ENCODE measurements at places on chromosomes 7 and 10.

- DNase-seq = no peak
Measured at GRCh38 chr10:70901276-70901878, 13.0 kb upstream of the PCBD1 start.

GRCh38 chr7:102916881-102917280, 4.1 kb downstream of the LRRC17 start:
- no peak for DNase-seq

DNA sequence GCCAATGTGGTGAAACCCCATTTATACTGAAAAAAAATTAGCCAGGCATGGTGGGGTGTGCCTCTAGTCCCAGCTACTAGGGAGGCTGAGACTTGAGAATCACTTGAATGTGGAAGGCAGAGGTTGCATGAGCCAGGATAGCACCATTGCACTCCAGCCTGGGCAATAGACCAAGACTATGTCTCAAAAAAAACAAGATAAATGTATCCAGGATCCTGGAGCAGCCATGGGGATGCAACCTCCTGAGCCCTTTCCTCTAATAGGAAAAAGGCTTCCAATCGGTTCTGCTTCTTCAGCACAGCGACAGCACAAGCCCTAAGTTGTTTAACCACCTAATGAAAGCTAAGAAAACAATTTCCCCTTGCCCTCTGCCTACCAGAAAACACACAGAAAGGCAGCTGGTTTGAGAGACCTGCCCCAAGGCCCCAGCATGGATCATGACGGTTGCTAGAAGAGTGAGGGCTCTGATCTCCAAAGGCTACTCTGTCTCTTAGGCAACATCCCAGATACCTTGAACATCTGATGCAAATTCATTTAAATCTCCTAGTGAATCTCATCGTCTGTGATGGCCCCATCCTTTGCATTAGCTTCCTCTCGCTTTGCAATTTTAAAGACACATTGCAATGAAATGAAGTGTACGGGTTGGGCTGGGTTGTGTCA, 220.8 kb downstream of the ARHGAP21 start:
- DNase-seq = no peak

- no peak for DNase-seq
Measured at GRCh38 chr7:55590517-55591281, 18.4 kb upstream of the VOPP1 start.

GRCh38 chr10:72834183-72834825, 59.2 kb upstream of the OIT3 start:
- no peak for DNase-seq

DNA sequence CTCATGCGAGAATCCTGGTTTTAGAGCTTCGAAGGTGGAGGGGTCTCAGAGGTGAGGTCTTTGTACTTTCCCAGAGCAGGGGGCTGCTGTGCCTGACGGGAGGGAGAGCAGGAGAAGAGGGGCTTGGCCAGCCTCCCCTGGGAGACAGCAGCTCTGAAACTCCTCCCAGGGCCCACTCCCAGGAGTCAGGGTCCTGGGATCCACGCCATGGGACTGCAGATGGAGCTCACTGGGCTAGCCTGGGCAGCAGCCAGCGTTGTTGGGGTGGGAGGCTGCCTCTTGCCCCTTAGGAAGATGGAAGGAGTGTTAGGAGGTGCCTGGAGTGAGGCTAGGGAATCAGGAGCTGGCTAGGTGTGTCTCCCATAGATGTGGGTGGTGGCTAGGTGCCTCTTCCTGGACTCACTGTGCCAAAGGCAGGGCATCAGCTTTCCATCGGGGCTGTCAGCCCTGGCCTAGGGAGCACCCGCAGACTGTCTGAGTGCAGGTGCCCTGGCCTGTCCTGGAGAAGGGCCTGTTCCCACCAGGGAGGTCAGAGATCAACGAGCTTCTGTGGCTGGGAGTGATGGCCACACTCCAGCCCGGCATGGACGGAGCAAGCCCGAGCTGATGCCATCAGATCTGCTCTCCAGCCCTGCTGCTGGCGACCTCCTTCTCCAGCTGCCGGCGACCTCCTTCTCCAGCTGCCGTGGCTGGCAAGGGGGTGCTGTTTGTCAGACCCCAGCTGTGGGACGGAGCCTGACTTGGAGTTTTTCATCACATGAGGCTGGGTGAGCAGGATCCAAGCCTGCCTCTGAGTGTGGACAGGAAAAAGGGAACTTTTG, 111.3 kb downstream of the PTPN20 start:
- no peak for DNase-seq

- DNase-seq = no peak
Measured at GRCh38 chr10:26336979-26337378, 101.2 kb upstream of the APBB1IP start.

DNA sequence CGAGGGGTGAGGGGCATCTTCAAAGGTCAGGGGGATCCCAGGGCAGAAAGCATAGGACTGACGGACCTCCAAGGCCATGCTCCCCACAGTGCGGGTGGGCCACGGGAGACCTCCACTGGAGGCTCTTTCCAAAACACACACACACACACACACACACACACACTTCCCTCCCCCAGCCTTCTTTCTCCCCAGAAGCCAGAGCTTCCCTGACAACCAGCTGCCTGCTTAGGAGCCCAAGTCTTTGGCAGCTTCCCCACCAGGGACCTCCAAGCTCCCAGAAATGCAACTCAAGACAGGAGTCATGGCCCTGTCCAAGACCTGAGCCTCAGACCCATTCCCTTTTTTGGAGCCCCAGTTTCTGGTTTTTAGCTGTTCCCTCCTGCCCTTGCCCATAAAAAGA, 710 bp upstream of the C10orf105 start:
- no peak for DNase-seq

GRCh38 chr7:24587853-24588252, 14.6 kb downstream of the PALS2 start:
- peak; percentile 9 for DNase-seq

GRCh38 chr7:142867398-142868187, 12.7 kb downstream of the EPHB6 start:
- DNase-seq = no peak

DNA sequence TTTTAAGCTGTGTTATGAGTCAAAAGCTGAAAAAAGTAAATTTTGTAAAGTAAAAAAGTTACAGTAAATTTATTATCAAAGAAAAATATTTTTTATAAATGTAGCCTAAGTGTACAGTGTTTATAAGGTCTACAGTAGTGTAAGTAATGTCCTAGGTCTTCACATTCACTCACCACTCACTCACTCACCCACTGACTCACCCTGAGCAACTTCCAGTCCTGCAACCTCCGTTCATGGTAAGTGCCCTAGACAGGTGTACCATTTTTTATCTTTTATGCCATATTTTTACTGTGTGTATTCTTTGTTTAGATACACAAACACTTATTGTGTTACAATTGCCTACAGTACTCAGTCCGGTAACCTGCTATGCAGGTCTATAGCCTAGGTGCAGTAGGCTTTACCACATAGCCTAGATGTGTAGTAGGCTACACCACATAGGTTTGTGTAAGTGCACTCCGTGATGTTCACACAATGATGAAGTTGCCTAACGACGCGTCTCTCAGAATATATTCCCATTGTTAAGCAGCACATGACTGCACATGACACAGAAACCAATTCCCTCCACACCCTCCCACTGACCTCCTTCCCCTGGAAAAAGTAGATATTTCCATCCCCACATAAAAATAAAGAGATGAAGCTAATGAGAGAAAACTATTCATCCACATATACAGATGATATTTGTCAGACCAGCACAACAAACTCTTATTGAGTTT, 44.8 kb upstream of the FGL2 start:
- DNase-seq = no peak

DNA sequence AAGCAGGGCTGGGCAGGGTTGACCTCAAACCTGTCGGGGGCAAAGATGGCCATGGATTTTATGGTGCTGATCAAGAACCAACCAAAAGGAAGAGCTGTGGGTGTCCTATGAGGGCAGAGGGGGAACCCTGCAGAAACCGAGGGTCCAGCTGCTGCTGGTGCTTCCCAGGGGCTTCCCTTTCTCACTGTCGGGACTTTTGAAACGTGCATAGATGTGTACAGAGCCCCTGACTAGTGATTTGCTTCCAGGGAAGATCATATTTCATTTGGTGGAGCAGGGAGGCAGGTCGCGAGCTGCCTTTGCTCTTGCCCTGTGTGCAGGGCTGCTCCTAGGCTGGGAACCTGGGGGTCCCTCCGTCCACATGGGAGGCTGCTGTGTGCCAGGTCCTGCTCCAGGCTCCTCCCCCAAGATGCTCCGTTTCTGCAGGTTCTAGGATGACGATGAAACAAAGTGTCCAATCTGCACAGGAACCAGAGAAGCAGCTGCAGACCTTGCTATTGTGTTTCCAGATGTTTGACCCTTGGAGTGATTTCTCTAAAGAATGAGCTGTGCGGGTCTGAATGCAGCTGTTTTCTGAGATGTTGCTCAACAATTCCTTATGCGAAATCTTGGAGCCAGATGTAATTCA, 9.4 kb upstream of the INPP5A start:
- no peak for DNase-seq

- no peak for DNase-seq
Measured at GRCh38 chr10:125049216-125049881, 107.4 kb downstream of the ZRANB1 start.

DNA sequence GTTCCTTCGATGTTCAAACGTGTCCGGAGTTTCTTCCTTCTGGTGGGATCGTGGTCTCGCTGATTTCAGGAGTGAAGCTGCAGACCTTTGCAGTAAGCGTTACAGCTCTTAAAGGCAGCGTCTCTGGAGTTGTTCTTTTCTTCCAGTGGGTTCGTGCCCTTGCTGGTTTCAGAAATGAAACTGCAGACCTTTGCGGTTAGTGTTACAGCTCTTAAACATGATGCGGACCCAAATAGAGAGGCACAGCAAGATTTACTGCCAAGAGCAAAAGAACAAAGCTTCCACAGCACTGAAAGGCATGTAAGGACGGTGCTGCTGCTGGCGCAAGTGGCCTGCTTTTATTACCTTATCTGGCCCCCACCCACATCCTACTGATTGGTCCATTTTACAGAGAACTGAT, 931.4 kb downstream of the IPMK start:
- no peak for DNase-seq

GRCh38 chr10:59879363-59879913, 26.9 kb downstream of the CCDC6 start:
- DNase-seq = no peak

DNA sequence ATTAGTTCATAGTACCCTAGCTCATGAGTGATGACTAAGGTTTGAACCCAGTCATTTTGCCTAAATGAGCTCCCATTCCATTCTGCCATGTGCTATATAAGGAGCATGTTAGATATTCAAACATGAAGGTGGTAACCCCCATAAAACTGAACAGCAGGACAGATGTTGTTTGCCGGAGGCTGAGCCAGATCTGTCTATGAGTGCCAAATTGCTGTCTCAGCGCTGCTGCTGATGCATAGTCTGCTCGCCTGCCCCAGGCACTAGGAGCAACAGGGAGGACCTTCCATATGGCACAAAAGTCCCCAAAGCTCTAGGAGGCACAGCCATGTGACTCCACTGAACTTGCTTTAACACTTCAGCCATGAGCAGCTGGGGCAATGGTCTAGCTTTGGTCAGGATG, 466.0 kb upstream of the GHITM start:
- no peak for DNase-seq

GRCh38 chr10:70911386-70911785, 23.0 kb upstream of the PCBD1 start:
- no peak for DNase-seq

DNA sequence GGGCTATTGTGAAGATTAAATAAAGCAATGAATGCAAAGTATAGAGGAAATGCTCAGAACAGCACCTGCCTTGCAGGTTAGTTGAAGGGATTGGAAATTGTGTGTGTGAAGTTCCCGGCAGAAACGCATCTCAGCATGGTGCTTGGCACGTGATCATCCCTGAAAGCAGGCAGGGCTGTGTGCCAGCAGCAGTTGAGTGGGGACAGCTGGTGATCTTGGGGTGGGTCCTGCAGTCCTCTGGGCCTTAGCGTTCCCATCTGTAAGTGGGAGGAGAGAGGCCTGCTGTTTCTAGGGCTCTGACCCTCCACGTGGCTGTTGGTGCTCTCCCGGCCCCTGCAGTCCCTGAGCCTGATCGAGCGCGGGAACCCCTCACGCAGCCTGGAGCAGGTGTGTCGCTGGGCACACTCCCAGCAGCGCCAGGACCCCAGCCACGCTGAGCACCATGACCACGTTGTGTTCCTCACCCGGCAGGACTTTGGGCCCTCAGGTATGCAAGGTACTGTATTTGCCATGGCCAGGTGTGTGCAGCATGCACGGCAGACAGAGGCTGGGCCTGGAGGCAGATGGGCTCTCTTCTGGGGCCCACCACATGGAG, 55.3 kb downstream of the TBATA start:
- no peak for DNase-seq

DNA sequence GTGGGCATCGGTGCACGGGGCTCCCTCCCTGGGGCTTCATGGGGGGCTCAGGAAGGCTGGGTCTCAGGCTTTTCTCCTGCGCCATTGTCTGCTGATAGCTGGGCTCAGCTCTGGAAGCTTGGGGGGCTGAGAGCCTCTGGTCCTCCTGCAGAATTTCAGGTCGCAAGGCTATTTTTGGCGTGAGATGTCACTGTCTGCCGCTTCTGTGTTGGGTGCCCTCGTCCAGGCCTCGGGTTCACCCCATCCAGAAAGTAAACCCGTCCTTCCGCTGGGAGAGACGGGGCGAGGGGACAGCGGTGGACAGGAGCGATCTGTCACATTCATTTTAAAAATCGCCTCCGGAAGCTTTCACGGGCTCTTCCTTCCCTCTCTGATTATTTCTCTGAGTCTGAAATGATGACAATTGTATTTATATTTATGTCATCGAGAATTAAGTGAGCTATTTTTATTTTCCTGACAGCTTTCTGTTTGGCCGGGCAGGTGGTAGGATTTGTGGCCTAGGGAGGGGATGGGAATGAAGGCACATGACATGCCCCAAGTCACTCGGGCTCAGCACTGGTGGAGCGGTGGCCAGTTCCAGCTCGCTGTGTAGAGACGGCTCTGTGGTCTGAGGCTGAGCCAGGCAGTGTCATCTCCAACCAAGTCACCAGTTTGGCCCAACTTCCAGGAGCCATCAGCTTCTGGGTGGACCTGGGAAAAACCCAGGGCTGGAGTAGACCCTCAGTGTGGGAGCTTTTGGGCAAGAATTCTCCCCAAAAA, 40.7 kb upstream of the AP5Z1 start:
- no peak for DNase-seq

- DNase-seq = no peak
Measured at GRCh38 chr10:77458986-77459590, 178.5 kb downstream of the KCNMA1 start.

- DNase-seq = no peak
Measured at GRCh38 chr7:20197837-20198236, 19.3 kb downstream of the MACC1 start.

DNA sequence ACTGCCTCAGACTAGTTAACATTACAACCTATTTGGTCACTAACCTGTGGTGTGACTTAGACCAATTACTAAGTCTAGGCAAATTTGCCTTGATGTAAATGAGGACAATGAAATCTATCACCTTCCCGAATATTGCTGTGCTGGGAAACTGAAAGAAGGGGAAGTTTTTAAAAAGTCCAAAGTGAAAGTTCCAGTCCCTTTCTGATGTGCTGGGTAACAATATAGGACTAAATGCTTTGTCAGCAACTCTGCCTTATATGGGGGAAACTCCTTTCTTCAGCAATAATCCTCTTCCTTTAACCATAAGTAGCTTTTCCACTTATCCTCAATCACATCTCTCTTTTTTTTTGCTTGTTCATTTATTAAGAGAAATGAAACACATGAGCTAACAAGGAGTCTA, 3.9 kb downstream of the PIK3AP1 start:
- no peak for DNase-seq

Measured in stimulated activated CD4-positive, alpha-beta T cell treated with anti-CD3 and anti-CD28 coated beads, Interleukin-1b, Interleukin-23, amount 100 ng/mL, for 1 hour (primary cell).